ENCODE measurements at places on chromosomes 3 and 15. TPM values are rescaled to one million over a fixed set of nuclear protein-coding genes. Genes with fewer than 3 reads are reported as not detected.

GRCh38 chr3:46500656-46501635 is 3.2 kb downstream of the RTP3 start:
- no peaks in the 10 kb centered on the region for H3K36me3 ChIP-seq
- H3K27ac ChIP-seq, result no peak overlapping the region
- H3K4me3 ChIP-seq, result no peak overlapping the region
- peaks cover 9% of the 10 kb centered on the region for H3K4me1 ChIP-seq
- H3K27me3 ChIP-seq, result no peaks in the 10 kb centered on the region
- DNase-seq, result no peak

- H3K4me3 ChIP-seq, result no peak overlapping the region
- DNase-seq, result no peak
- H3K27me3 ChIP-seq, result no peaks in the 10 kb centered on the region
- H3K36me3 ChIP-seq, result no peaks in the 10 kb centered on the region
- H3K4me1 ChIP-seq, result no peaks in the 10 kb centered on the region
- no peak overlapping the region for H3K27ac ChIP-seq
Measured at GRCh38 chr3:122767540-122768372, 25.9 kb downstream of the HSPBAP1 start.

DNA sequence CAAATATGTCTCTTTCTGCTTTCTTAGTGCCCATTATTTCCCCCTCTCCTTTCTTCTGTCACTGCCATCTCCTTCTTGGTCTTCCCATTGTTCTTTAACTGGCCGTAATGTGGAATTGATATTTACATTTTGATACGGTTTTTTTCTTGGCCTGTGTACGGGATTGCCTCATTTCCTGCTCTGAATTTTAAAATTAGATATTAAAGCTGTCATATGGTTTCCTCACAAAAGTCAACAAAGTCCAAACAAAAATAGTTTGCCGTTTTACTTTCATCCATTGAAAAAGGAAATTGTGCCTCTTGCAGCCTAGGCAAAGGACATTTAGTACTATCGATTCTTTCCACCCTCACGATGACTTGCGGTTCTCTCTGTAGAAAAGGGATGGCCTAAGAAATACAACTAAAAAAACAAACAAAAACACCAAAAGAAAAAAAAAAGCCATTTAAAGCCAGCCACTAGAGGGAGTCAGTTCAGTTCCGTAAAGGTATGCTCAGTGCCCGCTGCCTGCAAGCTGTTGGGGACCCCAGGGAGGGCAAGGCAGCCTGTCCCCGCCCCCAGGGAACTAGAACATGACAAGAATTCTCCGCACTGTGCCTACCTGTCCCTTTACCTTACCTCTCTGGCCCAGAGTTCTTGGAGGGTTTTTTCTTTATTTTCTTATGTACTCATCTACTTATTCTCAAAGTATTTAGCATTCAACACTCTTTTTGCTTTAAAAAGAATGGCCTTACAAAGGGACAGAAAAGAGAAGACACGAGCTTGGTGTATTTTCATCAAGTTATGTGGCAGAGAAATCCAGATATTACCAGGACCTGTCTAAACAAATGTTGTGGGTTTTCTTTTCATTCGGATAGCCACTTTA is 30.0 kb upstream of the NR2E3 start:
- DNase-seq, result peak; percentile 48
- no peaks in the 10 kb centered on the region for H3K27me3 ChIP-seq
- H3K4me1 ChIP-seq, result peaks cover 13% of the 10 kb centered on the region
- peak overlapping the region; percentile 87 for H3K27ac ChIP-seq

GRCh38 chr15:58909616-58910015 is 23.9 kb downstream of the SLTM start:
- no peak overlapping the region for H3K27ac ChIP-seq
- H3K4me1 ChIP-seq, result no peaks in the 10 kb centered on the region
- no peak overlapping the region for H3K4me3 ChIP-seq
- no peak for DNase-seq

GRCh38 chr3:19932422-19932821 is 1.6 kb downstream of the EFHB start:
- no peak for DNase-seq
- H3K4me3 ChIP-seq, result no peak overlapping the region
- no peaks in the 10 kb centered on the region for H3K36me3 ChIP-seq
- peak overlapping the region; percentile 76 for H3K27ac ChIP-seq
- peaks cover 25% of the 10 kb centered on the region for H3K4me1 ChIP-seq

- no peak overlapping the region for H3K27ac ChIP-seq
- H3K36me3 ChIP-seq, result no peaks in the 10 kb centered on the region
- no peak overlapping the region for H3K4me3 ChIP-seq
- no peaks in the 10 kb centered on the region for H3K4me1 ChIP-seq
- DNase-seq, result no peak
Measured at GRCh38 chr3:168051070-168051469, 44.7 kb downstream of the GOLIM4 start.

GRCh38 chr3:30248423-30248822 is 358.0 kb upstream of the TGFBR2 start:
- no peaks in the 10 kb centered on the region for H3K36me3 ChIP-seq
- H3K27ac ChIP-seq, result no peak overlapping the region
- no peak for DNase-seq

DNA sequence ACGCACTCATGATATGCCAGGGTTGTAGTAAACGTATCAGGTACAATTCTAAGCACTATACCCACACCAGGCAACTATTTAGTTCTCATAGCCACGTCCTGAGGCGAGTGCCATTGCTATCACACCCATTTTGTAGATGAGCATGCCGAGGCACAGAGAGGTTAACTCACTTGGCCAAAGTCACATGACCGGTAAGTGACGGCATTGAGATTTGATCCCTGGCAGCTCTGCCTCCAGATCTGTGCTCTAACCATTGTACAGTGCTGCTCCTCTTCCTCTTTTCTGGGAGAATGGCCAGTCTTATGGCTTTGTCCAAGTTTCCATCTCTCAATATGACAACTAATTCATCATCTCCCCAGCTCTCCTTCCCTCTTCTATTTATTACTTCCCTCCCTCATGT is 18.9 kb upstream of the ATP2B2 start:
- DNase-seq, result no peak
- H3K27me3 ChIP-seq, result peaks cover 99% of the 10 kb centered on the region
- H3K36me3 ChIP-seq, result no peaks in the 10 kb centered on the region
- H3K27ac ChIP-seq, result no peak overlapping the region

GRCh38 chr3:69735893-69736292 is 3.4 kb upstream of the MITF start:
- peaks cover 14% of the 10 kb centered on the region for H3K4me1 ChIP-seq
- DNase-seq, result no peak
- H3K4me3 ChIP-seq, result no peak overlapping the region
- no peaks in the 10 kb centered on the region for H3K27me3 ChIP-seq

DNA sequence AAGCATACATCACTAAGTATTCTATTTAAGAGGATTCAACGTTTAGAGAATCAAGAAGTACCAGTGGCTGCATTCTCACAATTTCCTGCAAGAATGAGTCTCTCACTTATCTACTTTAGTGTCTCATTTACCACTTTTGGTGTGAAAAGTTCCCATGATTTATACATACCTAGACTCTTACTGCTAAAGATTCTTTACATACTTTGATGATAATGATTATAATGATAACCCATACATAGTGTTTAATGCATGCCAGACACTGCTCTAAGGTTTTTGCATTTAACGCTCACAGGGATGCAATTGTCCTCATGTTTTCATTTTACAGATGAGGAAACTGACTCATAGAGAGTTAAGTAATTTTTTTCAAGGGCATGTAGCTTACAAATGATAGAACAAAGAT is 133.6 kb downstream of the TMEM108 start:
- no peak overlapping the region for H3K27ac ChIP-seq
- H3K27me3 ChIP-seq, result peaks cover 3% of the 10 kb centered on the region
- no peak for DNase-seq
- no peaks in the 10 kb centered on the region for H3K4me1 ChIP-seq
- H3K36me3 ChIP-seq, result no peaks in the 10 kb centered on the region

DNA sequence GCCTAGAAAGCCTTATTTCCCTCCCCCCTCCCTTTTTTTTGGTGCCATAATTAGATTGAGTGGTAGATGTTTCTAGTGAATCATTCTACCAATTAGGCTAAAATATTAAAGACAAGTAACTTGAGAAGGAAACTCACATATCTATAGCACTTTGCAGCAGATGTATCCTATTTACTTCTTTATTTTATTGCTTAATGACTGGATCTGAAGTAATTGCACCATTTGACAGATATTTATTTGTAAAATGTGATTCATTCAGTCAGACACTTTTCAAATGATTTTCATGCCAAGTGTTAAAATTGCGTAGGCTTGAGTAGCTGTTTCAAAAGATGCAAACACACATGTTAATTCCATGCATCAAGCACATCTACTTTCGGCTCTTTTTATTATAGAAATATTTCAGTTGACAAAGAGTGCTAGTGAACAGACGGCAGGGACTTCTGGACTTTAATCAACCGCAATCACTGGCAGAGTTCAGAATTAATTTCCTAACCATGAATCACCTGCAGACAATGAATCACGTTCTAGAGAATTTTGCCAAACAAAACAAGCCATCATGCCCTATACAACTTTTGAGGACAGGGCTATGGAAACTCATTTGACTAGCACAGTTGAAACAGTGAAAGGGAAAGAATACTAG is 636.8 kb downstream of the MECOM start:
- peak overlapping the region; percentile 14 for H3K4me3 ChIP-seq
- H3K36me3 ChIP-seq, result no peaks in the 10 kb centered on the region
- peak overlapping the region; percentile 25 for H3K27ac ChIP-seq

CD80 gene
- not detected for total RNA-seq

SOX2 gene
- total RNA-seq, result not detected

CFAP92 gene
- total RNA-seq, result 4.8 TPM

SH3GL3 gene
- 0.22 TPM for total RNA-seq

All from PC-9 (cell line).